ENCODE measurements at places on chromosomes 12 and 14.
A peak's percentile ranks its signal among the peaks of the same experiment; 100 is the strongest.

DNA sequence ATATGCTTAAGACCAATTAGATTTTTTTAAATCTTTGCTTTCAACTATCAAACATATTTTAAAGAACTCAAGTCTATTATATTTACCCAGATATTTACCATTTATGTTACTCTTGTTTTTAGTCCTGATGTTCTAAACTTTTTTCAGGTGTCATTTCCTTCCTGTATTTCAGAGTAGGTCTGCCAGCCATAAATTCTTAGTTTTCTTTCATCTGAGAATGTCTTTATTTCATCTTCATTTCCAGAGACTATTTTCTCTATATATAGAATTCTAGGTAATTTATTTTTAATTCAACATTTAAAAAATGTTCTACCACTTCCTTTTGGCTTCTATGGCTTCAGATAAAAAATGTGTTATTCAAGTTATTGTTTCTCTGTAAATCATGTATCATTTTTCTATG, 218.2 kb upstream of the AMIGO2 start:
- no peak for DNase-seq

- DNase-seq, result no peak
Observed at GRCh38 chr14:30614155-30614554, 8.0 kb upstream of the SCFD1 start.

DNA sequence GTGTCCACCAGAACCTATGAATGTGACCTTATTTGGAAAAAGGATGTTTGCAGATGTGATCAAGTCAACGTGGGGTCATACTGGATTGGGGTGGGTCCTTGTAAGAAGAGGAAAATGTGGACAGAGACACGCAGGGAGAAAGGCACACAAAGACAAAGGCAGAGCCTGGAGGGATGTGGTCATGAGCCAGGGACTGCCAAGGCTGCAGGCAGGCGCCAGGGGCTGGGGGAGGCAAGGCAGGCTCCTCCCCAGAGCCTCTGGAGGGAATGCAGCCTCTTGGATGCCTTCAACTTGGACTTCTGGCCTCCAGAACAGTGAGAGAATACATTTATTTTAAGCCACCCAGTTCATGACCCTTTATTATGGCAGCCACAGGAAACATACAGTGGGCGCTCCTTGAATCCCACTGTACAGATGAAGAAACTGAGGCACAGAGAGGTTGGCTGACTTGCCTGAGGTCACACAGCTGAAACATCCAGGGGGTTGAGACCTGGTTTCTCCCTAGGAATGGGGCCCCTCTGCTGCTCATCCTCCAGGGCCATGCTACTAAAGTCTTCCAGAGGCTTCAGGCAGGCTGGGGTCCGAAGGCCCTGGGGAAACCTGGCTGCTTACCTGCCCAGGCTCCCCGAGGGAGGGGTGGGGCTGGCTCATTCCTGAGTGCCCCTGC, 99.7 kb downstream of the RFLNA start:
- DNase-seq, result no peak

GRCh38 chr14:33454707-33455106, 496.2 kb downstream of the EGLN3 start:
- DNase-seq, result no peak

GRCh38 chr12:22252057-22252456, 82.5 kb downstream of the ST8SIA1 start:
- no peak for DNase-seq

- no peak for DNase-seq
Observed at GRCh38 chr12:52947738-52948423, 1.0 kb upstream of the KRT18 start.

DNA sequence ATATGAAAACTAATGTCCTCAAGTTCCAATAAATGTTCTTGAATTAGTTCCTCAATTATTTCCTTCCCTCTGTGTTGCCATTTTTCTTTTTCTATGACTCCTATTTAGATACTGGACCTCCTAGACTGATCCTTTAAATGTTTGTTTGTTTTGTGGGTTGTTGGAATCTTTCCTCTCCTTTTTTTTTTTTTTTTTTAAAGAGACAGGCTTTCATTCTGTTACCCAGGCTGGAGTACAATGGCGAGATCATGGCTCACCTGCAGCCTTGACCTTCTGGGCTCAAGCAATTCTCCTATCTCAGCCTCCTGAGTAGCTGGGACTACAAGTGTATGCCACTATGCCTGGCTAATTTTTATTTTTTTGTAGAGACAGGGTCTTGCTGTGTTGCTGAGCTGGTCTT, 9.6 kb downstream of the PRKAG1 start:
- no peak for DNase-seq

DNA sequence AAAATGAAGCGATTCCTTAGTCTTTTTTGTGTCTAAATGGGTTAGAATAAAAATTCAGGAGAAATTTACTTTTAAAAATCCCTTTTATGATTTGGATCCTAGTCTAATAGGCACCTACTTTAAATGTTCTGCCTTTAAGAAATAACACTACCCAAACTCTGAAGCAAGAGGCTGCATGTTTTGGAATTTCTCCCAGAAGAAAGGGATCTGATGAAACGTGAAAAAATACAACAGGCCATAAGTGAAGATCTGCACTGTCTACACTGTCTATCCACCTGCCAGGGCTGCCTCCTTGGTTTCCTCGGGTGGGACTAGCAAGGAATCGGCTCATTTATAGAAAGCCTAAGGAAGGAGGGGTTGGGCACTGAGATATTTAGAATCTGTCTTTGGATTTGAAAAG, 22.1 kb downstream of the ACVR1B start:
- DNase-seq, result no peak

DNA sequence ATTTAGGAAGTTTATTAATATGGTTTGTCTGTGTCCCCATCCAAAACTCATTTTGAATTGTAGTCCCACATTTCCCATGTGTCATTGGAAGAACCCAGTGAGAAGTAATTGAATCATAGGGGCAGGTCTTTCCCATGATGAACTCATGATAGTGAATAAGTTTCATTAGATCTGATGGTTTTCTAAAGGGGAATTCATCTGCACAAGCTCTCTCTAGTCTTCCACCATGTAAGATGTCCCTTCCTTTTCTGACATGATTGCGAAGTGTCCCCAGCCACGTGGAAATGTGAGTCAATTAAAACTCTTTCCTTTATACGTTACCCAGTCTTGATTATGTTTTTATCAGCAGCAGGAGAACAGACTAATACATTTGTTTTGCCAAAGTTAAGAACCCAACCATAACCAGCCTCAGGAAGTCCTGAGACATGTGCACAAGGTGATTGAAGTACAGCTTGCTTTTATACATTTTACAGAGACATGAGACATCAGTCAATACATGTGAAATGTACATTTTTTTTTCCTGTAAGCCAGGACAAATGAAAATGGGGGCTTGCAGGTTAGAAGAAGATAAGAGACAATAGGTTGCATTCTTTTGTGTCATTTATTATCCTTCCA, 1136.7 kb downstream of the TMEM121 start:
- DNase-seq, result no peak

DNA sequence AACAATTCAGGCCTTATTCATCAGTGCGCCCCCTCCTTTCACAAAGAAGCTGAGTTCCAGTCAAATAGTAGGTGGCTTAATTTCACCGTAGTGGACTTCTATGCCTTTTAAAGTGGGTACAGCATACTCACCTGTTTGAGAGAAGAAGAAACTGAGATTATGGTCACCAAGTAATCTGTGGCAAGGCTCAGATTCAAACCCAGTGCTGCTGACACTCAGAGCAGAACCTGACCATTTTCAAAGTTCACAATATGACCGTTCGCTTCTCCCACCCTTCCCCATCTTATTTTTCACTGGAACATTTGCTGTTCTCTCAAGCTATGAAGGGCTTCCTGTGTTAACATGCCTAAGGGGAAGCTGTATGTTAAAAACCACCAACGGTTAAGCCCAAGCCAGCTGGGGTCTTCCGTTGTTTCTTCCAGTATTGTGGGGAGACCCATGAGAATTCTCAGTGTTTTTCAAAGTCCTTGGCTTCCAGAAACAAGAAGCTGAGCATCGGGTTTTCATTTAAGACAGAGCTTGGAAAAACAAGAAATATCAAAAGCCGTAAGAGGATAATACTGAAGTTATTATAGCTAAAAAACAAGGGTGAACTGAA, 6.1 kb upstream of the PSMA6 start:
- DNase-seq, result no peak

DNA sequence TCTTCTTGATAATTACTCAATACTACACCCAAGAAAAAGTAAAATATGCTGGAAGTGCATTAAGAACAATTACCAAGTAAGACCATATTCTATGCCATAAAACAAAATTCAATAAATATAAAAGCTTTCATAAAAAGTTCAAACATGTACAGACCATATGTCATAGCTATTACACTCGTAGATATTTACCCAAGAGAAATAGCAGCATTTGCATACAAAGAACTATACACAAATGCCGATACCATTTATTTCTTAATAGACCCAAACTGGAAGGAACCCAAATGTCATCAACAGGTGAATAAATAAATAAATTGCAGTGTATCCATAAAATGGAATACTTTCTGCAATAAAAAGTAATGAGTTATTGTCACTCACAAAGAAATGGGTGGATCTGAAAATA, 78.3 kb upstream of the SLC16A7 start:
- peak; percentile 41 for DNase-seq

DNA sequence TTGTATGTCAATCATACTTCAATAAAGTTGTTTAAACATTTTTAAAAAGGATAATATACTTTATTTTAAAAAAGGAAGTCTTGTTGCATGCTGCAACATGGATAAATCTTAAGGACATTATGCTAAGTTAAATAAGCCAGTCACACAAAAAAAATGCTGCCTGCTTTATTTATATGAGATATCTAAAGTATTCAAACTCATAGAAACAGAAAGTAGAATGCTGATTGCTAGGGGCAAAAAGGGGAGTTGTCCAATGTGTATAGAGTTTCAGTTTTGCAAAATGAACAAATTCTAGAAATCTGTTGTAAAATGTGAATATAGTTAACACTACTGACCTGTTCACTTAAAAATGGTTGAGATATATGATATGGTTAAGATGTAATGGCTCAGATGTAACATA, 8.7 kb downstream of the KLRC4 start:
- no peak for DNase-seq

- no peak for DNase-seq
Observed at GRCh38 chr14:52949711-52950409, 990 bp downstream of the FERMT2 start.

GRCh38 chr12:11722071-11722470, 72.6 kb downstream of the ETV6 start:
- no peak for DNase-seq

DNA sequence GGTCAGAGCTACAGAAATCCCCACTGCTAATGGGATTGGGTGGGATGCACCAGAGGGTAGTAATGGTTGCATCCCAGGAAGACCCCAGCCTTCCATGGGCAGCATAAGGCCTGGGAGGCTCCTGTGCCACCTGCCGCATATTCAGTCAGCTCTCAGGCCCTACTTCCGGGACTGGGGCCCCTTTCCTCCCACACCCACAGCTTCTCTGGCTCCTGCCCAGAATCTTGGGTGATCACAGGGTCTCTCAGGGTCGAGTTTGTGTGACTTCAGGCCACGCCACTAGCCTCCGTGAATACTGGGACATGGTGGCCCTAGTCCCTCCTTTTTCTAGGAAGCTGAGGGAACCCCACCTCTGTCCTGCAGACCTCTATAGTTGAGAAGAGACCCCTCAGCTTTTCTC, 66.8 kb upstream of the RIN3 start:
- no peak for DNase-seq

DNA sequence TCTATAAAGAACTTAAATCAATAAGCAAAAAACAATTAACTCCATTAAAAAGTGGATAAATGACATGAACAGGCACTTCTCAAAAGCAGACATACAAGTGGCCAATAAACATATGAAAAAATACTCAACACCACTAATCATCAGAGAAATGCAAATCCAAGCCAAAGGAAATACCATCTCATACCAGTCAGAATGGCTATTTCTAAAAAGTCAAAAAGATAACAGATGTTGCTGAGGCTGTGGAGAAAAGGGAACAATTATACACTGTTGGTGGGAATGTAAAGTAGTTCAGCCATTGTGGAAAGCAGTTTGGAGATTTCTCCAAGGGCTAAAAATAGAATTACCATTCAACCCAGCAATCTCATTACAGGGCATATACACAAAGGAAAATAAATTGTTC, 234.5 kb upstream of the PLXNC1 start:
- DNase-seq, result no peak

DNA sequence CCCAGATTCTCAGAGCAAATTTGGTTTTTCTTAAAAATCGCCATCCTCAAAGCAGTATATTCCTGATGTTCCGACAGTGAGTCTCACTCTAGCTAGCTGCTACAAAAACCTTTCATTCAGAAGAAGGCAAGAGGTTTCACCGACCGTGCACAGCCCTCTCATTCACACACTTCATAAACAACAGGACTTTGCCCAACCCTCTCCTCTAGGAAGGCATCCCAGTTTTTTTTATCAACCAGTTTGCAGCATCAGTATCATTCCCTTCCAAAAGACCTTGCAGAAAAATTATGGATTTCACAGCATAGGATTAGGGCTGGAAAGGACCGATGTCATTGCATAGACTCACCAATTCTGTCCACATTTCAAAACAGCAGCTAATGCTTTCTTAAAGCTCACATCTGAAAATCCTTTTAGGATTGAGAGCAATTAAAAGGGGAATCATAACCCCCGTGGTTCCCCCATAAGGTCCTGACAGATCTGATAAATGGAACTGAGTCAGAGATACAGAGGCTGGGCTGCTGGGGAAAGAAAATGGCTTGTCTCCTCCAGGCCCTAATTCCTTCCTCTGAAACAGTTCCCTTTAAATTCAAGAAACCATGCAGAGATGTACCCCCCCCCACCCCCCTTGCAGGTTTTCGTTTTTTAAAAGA, 597 bp downstream of the SVOP start:
- DNase-seq, result no peak

GRCh38 chr12:1531153-1531653, 63.2 kb downstream of the FBXL14 start:
- no peak for DNase-seq

GRCh38 chr14:93832665-93833064, 44.4 kb upstream of the PRIMA1 start:
- DNase-seq, result no peak

GRCh38 chr14:102898776-102899515, 23.5 kb upstream of the AMN start:
- no peak for DNase-seq

All from NCI-H1930 (cell line).